ENCODE measurements at places on chromosomes 3 and 15.

DNA sequence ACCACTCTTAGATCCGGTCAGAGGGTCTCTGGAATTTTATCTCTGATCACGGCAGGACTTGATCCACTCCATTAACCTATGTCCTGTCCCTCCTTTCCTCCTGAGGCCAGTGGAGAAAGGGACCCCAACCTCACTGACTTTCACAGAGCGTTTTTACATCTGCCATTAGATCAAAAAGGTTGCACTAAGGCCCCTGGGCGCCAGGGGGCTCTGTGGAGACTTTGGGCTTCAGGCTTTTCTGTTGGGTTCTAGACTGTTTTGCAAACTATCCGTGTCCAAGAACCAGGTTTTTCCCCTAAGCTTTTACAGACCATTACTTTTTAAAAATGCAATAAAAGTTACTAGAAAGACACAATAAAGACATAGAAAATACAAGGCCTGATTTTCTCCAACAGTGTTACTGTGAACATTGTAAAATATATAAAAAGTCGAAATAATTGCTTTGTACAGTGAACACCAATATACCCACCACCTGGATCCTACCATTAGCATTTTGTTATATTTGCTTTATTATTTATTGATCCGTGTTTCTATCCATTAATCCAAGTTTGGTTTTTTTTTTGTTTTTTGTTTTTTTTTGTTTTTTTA, 159.7 kb downstream of the POLR2M start:
- peak; percentile 49 for DNase-seq

- no peak for DNase-seq
Observed at GRCh38 chr15:85129881-85130280, 148.2 kb downstream of the PDE8A start.

DNA sequence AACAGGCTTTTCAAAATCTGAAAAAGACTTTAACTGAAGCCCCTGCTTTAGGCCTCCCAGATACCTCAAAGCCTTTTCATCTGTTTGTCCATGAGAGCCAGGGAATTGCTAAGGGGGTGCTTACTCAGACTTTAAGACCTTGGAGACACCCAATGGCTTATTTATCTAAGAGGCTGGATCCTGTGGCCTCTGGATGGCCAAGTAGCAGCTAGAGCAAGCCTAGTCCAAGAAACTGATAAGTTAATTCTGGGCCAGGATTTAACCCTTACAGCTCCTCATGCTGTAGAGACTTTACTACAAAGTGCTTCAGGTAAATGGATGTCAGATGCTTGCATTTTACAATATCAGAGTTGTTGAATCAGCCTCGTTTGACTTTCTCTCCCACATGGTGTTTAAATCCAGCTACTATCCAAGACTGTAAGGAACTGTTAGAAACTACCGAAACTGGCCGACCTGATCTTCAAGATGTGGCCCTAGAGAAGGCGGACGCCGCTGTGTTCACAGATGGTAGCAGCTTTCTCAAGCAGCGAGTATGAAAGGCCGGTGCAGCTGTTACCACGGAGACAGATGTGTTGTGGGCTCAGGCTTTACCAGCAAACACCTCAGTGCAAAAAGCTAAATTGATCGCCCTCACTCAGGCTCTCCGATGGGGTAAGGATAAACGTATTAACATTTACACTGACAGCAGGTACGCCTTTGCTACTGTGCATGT, 3.3 kb downstream of the DET1 start:
- no peak for DNase-seq

GRCh38 chr3:133192363-133192945, 154.3 kb downstream of the TMEM108 start:
- peak; percentile 11 for DNase-seq

GRCh38 chr3:100104817-100105413, 9.4 kb downstream of the FILIP1L start:
- DNase-seq: no peak

DNA sequence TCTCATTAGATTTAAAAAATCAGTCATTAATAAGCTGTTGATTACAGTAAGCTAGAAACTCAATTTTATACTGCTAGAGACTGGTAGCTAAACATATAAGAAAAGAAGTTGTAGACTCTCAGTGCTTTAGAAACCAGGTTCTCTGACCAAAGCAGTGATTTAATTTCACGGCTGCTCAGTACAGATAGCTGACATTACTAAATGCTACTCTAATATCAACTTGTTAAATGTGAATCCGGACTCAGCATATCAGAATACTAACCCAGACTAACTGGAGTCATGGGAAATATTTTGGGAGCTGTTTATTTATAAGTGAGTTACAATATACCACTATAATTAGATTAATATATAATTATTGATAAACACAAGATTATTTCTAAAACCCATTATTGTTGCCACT, 80.4 kb downstream of the NEDD4 start:
- DNase-seq: no peak

DNA sequence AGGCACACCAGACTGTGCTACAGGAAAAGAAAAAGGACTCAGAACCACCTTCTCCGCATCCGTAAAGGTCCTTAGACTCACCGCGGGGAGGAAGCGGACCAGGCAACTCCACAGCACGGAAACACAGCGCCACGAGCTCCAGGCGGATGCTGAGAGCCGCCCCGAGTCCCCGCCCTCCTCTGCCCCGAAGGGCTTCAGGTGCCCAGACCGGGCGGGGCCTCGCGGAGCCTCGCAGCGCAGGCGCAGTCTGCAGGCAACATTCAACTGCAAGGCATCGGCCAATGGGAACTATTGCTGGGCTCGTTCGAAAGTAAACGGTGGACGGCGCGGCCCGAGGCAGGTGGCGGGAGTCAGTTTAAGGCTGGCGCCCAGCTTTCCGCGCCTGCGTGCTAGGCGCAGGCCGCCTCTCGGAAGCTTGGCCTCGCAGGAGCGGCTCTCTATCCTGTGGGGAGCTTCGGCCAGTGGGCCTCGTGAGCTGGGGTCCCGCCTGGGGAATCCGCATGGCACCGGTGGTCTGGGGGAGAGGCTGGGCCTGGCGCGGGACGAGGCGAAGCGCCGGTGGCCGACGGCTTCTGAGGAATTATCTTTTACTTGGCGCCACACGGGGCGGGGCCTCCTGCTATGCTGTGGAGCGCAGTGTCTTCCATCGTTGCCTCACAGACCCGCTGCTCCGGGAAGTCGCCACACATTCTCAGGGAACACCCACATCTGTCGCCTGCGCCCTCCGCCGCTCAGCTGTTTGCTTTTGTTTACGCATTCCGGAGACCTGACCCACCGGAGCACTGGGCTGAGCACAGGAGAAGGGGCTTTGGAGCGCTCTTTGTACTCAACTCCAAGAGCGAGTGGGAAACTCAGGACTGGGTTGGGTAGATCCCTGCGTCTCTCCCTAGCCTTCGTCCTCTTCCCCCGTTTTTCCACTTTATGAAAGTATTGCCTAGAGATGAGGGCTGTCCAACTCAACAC, at the start of gene TRIM59:
TSS of gene TRIM59 (minus strand) at position 151 of the 963 bp plus-strand sequence. CDS start 10,603 bp downstream, outside the sequence.
- peak; percentile 95 for DNase-seq

DNA sequence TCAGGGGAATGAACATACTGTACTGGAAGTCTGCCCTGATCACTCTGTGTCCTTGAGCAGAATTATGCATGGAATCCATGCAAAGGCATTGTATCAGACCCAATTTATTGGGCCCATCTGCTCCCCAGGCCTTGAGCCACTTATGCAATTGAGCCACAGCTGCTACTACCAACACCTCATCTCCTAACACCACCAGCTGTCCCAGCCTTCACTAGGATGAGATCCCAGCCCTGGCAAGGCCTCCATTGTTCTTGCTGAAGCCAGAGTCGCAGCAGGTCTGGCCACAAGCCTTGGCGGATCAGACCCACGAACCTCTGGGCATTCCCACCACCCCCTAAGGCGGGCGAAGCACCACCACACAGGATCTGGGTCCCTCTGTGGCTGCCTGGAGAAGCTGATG, 9.2 kb upstream of the NME9 start:
- DNase-seq: no peak

- DNase-seq: no peak
Observed at GRCh38 chr15:52383100-52383588, 87.5 kb upstream of the MYO5C start.

- no peak for DNase-seq
Observed at GRCh38 chr3:39982665-39983357, 173.4 kb downstream of the MYRIP start.

DNA sequence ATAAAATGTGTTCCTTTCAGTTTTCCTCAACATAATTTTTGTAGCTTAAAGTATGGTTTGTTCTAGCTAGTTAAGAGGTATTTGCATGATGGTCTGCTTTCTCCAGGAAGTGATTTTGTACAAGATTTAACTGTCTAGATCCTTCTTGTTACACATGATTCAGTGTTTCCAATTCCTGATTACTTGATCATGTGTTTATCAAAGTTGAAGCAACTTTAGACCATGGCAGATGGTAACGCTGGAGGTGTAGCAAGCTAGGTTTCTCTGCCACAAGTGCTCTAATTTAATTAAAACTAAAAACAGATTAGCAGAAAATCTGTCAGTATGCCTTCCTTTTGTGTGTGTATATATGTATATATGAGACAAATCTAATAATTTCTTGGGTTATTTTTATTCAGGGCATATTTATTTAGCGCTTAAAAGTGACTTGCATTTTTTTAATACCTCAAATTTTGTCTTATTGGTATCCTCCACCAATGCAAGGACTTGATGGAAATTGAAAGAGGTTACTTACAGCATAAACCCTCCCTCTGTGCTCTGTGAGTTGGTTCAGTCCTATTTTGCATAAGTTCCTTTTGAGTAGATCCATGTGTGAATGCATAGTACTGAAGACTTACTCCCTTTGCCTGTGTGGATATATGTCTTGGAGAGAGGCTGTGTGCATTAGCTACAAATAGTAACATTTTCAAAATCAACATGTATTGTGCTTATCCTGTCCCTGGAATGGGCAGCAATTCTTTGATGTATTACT, 157.3 kb upstream of the CGNL1 start:
- DNase-seq: no peak

DNA sequence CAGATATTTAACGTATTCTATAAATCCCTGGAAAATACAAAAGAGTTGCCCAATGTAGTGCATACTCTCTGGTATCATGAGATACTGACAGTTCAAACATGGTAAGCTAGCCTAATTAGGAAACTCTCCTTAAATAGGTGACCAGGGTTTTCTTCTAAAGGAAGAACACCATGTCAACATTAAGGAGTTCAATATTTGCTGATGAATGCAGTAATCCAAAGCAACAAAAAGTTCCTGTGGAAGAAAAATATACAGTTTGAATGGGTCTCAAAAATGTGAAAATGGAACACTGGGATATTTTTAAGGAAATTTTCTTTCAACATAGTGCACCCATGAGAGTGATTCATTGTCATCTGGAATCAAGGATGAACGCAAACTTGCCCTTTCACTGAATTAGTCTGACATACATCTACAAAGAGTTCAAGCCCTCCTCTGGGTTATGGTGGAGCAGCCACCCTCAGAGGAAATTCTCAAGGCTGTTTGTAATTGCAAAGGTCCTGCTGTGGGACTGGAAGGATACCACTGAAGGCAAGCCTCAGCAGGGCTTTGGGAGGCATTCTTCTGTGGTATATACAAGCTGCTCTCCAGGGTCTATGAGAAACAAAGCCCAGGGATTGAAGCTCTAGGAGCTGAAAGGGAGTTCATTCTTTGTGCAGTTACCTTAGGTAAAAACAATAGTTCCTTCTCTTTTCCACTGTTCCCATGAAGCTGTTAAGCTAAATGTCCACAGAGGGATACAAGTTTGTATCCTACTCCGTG, 700.3 kb downstream of the TUSC7 start:
- no peak for DNase-seq

GRCh38 chr15:59444081-59444835, 6.3 kb downstream of the FAM81A start:
- DNase-seq: no peak

DNA sequence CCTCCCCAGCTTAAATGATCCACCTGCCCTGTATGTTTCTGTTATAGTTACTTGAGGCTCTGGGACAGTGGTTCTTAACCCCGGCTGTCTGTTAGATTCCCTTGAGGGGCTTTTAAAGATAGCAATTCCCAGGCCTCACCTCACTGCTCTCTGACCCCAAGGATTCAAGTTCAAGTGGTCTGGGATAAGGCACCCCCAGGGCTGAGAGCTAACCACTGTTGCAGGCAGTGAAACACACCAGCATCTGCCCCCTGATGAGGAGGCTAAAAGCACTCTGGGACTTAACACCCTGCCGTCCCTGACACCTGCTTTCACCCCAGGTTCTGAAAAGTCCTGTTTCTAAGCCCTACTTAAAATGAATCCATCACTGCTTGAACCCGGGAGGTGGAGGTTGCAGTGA, 103.7 kb downstream of the LRRK1 start:
- DNase-seq: no peak

GRCh38 chr3:135178566-135178965, 383.5 kb downstream of the EPHB1 start:
- no peak for DNase-seq

DNA sequence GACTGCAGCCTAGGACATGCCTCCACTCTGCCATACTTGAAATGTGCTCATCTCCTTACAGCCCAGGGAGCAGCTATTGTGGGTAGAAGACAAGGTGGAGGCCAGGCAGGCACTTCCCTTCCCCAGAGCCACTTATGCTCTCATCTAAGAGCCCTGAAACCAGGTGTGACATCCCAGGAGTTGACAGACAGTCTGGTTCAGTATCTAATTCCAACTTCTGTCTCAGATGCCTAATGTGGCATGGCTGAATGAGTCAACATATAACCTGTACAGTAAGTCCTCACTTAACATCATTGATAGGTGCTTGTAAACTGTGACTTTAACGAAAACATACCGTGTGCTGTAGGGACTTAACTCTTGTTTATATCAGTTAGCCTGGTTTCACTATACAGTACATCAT, 1.2 kb upstream of the CAPN3 start:
- no peak for DNase-seq

DNA sequence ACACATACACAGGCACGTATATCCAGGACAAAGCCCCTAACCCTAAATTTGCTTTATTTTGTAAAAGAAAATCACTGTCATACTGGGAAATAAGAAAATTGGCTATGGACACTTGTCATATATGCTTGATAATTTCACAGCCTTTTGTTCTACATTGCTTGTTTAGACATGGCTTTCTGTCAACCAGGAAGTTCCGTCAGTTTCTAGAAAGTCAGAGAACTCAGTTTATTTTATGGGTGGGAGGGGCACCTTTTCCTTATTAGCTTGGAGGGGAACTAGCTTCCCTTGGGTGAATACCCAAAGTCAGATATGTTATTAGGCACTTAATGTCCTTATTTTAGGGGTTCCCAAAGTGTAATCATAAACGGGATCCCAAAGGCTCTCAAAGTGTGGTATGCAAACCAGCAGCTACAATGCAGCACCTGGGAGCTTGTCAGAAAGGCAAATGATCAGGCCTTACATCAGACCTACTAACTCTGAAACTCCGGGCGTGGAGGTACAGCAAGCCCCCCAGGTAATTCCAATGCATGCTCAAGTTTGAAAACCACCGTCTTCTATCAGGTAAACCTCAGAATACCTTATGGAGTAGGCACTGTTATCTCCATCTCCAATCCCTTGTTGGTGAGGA, 50.1 kb downstream of the CADPS start:
- DNase-seq: no peak

- no peak for DNase-seq
Observed at GRCh38 chr15:77031376-77032050, 36.6 kb downstream of the PSTPIP1 start.

- no peak for DNase-seq
Observed at GRCh38 chr3:188284455-188285212, 130.7 kb downstream of the LPP start.

- DNase-seq: no peak
Observed at GRCh38 chr3:108474581-108474980, 35.8 kb downstream of the MYH15 start.
